ENCODE measurements at places on chromosomes 6 and 20. TPM values are rescaled to one million over a fixed set of nuclear protein-coding genes. Genes with fewer than 3 reads are reported as not detected.

PSMF1 gene
- total RNA-seq = 98.4 TPM

OXT gene
- total RNA-seq = not detected

BMP7 gene
- total RNA-seq = 3.8 TPM

PCK1 gene
- 29.3 TPM for total RNA-seq

- no peak for DNase-seq
These were observed 82.3 kb upstream of the PHACTR2 start for GRCh38 chr6:143595251-143596036.

DNA sequence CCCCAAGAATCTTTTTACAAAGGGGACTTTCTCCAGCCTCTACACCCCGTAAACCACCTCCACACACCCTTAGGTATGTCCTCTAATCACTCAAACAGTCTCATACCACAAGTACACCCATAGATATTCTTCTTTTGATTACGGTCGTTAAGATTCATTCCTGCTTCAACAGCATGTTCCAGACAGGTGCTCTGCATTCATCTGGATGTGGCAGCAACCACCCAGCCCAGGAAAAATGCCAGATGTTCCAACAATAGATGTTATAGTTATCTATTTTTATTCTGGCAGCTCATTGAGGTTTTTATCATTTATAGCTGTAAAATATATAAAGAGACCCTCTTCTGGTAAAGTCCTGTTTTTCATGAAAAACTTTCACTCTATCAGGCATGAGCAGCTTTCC lies 60.7 kb downstream of the SIM1 start:
- no peak for DNase-seq

Measured in breast epithelium (tissue), 4 donors.